Esophagus squamous epithelium (tissue), 5 donors: ENCODE measurements at places on chromosomes 1 and 21.

DNA sequence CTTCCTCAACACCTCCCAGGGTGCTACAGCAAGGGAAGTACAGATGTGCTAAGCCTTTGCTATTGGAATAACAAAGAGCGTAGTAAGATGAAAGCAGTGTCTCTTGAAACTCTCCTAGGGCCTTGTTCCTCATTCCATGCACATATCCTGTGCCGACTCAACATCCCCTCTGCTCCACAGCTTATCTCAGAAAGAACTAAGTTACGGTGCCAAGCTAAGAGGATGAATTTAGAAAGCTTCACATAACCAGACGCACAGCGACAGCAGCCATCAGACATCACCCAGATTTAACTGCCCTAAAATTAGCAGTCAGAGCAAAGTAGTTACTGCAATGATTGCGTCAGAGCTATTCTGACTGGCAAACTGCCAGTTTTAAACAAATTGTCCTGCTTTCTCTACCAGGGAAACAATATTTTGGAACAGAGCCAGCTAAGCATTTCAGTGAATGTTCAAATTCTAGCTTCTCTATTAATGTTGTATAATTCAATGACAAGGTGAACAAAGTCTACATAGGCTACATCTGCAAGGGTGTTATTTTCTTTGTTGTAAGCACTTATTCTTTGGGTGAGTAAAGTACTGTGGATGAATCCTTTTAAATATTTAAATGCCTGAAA lies 9.5 kb downstream of the SIPA1L2 start:
- DNase-seq: no peak
- no peaks in the 10 kb centered on the region for H3K36me3 ChIP-seq
- peaks cover 21% of the 10 kb centered on the region for H3K4me1 ChIP-seq
- H3K27me3 ChIP-seq: no peaks in the 10 kb centered on the region

DNA sequence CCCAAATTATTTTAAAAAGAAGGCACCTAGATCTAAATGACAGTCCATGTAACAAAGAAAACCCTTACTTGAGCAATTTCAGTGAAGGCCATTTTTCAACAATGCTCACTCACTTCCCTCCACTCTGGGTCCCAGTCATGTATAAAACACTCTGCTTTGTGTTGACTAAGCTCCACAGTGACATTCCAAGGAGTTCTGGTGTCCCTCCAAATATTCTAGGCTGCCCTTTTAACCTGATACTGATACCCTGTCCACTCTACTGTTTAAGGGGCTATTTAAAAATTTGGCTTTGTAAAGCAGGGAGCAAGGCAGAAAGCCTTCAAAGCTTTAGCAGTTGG lies 73.6 kb downstream of the GNG12 start:
- H3K4me1 ChIP-seq: peaks cover 2% of the 10 kb centered on the region
- H3K36me3 ChIP-seq: no peaks in the 10 kb centered on the region
- DNase-seq: no peak
- no peaks in the 10 kb centered on the region for H3K27me3 ChIP-seq
- no peak overlapping the region for H3K4me3 ChIP-seq

DNA sequence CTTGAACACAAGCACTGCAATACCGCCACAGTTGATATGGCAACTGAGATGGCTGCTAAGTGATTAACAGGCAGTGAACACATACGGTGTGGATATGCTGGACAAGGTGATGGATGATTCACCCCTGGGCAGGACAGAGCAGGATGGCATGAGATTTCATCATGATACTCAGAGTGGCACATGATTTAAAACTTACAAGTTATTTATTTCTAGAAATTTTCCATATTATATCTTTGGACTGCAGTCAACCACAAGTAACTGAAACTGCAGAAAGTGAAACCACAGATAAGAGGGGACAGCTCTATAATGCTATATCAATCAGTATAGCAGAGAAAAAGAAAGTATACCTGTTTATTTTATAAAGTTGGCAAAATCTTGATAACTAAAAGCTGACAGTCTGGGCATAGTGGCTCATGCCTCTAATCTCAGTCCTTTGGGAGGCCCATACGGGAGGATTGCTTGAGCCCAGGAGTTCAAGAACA lies 47.9 kb downstream of the PHACTR4 start:
- H3K4me1 ChIP-seq: no peaks in the 10 kb centered on the region
- peak overlapping the region; percentile 74 for H3K27ac ChIP-seq
- no peaks in the 10 kb centered on the region for H3K27me3 ChIP-seq
- no peaks in the 10 kb centered on the region for H3K36me3 ChIP-seq
- DNase-seq: no peak

GRCh38 chr1:10691740-10692125 lies 104.7 kb downstream of the CASZ1 start:
- peaks cover 50% of the 10 kb centered on the region for H3K4me1 ChIP-seq
- no peaks in the 10 kb centered on the region for H3K27me3 ChIP-seq
- H3K4me3 ChIP-seq: no peak overlapping the region
- no peaks in the 10 kb centered on the region for H3K36me3 ChIP-seq
- peak overlapping the region; percentile 92 for H3K27ac ChIP-seq

- no peaks in the 10 kb centered on the region for H3K36me3 ChIP-seq
- H3K4me1 ChIP-seq: no peaks in the 10 kb centered on the region
- H3K27me3 ChIP-seq: no peaks in the 10 kb centered on the region
- no peak for DNase-seq
- H3K27ac ChIP-seq: no peak overlapping the region
These were observed 26.2 kb downstream of the RGS7 start for GRCh38 chr1:241330619-241331327.

- no peak overlapping the region for H3K27ac ChIP-seq
- no peaks in the 10 kb centered on the region for H3K36me3 ChIP-seq
- no peaks in the 10 kb centered on the region for H3K27me3 ChIP-seq
- H3K4me3 ChIP-seq: no peak overlapping the region
These were observed 180.4 kb upstream of the KLHDC7A start for GRCh38 chr1:18300376-18300775.

DNA sequence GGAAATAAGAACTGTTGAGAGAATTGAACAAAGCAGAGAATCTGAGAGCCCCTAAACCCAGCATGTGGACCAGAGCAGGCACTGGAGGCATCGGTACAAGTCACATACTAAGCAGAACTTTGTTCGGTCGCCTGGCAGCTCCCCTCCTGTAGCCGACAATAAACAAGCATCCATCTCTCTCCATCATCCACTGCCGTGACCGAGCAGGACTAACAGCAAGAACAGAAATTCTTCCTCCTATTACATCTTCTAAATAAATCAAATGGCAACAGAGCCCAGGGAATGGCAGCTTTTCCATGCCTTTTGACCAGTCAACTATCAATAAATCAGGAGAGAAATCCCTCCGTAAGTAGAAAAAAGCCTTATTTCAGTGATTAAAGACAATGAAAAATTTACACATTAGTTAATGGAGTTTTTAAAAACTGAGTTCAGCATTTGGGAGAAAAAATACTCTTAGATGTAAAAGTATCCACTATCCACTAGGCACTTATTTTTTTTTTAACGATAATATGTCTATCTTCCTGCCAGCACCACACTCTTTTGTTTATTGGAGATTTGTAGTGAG lies 36.5 kb downstream of the PTPN14 start:
- no peak for DNase-seq
- no peak overlapping the region for H3K4me3 ChIP-seq
- H3K27ac ChIP-seq: no peak overlapping the region

DNA sequence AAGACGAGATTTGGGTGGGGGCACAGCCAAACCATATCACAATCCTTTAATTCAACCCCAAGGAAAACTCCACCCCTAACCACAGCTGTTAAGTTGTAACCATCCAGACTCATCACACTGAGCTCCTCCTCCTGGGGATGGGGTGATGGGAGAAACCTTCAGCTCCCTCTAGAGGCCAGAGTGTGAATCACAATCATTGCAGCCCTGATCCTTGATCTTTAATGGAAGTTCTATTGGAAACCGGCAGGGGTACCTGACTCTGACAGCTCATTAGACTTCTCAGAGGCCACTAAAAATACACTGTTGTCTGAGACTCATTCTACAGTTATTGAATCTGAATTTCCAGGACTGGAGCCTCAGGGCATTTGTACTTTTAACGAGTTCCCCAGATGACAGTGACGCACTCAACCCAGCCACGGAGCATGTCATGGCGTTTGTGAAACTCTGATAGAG lies 127.2 kb downstream of the IGSF21 start:
- no peak overlapping the region for H3K4me3 ChIP-seq
- H3K27ac ChIP-seq: no peak overlapping the region
- DNase-seq: no peak
- no peaks in the 10 kb centered on the region for H3K27me3 ChIP-seq

- no peak overlapping the region for H3K4me3 ChIP-seq
- no peak for DNase-seq
- H3K36me3 ChIP-seq: no peaks in the 10 kb centered on the region
- H3K27me3 ChIP-seq: no peaks in the 10 kb centered on the region
These were observed 31.4 kb upstream of the DEPDC1 start for GRCh38 chr1:68528243-68528642.

GRCh38 chr1:219465212-219466093 lies 147.5 kb downstream of the ZC3H11B start:
- H3K27ac ChIP-seq: no peak overlapping the region
- DNase-seq: no peak
- no peaks in the 10 kb centered on the region for H3K36me3 ChIP-seq

DNA sequence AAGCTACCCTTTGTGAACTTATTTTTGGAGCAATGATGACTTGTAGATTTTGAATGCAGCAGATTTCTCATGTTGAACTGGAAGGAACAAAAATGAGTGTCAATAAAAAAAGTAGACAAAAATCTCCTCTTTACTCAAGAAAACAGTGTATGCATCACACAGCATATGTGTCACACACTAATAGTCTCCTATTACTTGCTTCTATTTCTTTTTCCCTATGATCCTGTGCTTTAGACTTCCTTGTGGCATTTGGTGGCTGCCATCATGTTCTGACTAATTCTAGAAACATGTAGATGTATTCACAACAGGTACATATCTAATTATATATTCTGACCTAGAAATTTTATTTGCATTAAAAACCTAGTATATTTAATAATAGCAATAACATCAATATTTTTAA lies 14.3 kb downstream of the RC3H1 start:
- no peaks in the 10 kb centered on the region for H3K27me3 ChIP-seq
- no peaks in the 10 kb centered on the region for H3K36me3 ChIP-seq
- H3K27ac ChIP-seq: no peak overlapping the region
- peaks cover 21% of the 10 kb centered on the region for H3K4me1 ChIP-seq
- H3K4me3 ChIP-seq: no peak overlapping the region

DNA sequence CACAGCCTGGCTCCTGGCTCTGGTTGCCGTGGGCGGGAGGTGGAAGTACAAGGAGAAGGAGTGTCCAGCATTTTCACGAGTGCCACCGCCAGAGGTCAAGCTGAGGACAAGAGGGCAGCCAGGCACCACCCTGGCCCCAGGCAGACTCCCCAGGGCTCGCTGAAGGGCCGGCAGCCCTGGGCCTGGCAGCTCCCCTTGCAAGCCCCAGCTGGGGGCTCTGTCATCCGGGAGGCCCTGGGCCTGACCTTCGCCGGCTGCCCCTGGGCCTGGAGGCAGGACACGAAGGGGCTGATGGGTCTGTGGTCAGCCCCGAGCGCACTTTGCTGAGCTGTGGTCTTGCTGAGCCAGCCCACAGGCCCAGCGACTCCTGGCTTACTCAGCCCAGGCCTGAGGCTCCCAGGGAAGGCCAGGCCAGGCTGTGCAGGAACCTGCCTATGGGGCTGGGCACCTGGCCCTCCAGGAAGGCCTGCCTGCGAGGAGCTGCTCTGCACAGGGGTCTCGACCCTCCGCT lies 74.8 kb downstream of the MORN1 start:
- H3K27ac ChIP-seq: no peak overlapping the region
- no peak for DNase-seq
- no peak overlapping the region for H3K4me3 ChIP-seq

- H3K4me1 ChIP-seq: peaks cover 6% of the 10 kb centered on the region
- no peaks in the 10 kb centered on the region for H3K36me3 ChIP-seq
- no peak for DNase-seq
- no peak overlapping the region for H3K4me3 ChIP-seq
These were observed 8.7 kb upstream of the TTF2 start for GRCh38 chr1:117051224-117052064.

DNA sequence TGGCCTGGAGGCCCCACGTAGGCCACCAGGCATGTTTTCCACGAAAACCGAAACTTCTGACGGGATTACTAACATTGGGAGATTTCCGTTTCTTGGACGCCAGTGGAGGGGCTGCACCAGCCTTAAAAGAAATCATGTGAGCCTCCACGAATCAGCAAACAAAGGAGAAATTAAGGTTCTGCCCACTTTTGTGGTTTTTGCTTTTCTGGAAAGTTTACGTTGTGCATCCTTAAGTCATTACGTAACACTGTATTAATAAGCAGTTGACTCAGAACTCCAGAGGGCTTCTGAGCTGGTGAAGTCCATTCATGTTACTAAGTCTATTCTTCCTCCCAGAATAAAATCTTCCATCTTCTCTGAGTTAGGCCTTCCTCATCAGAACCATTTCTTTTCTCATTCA lies 168.5 kb downstream of the PSMG1 start:
- peak overlapping the region; percentile 13 for H3K27ac ChIP-seq
- peaks cover 27% of the 10 kb centered on the region for H3K4me1 ChIP-seq
- no peaks in the 10 kb centered on the region for H3K27me3 ChIP-seq
- H3K4me3 ChIP-seq: no peak overlapping the region
- no peaks in the 10 kb centered on the region for H3K36me3 ChIP-seq

GRCh38 chr1:26535201-26535600 lies 5.6 kb downstream of the RPS6KA1 start:
- H3K27me3 ChIP-seq: no peaks in the 10 kb centered on the region
- no peak overlapping the region for H3K4me3 ChIP-seq
- no peak overlapping the region for H3K27ac ChIP-seq
- no peak for DNase-seq
- no peaks in the 10 kb centered on the region for H3K36me3 ChIP-seq

DNA sequence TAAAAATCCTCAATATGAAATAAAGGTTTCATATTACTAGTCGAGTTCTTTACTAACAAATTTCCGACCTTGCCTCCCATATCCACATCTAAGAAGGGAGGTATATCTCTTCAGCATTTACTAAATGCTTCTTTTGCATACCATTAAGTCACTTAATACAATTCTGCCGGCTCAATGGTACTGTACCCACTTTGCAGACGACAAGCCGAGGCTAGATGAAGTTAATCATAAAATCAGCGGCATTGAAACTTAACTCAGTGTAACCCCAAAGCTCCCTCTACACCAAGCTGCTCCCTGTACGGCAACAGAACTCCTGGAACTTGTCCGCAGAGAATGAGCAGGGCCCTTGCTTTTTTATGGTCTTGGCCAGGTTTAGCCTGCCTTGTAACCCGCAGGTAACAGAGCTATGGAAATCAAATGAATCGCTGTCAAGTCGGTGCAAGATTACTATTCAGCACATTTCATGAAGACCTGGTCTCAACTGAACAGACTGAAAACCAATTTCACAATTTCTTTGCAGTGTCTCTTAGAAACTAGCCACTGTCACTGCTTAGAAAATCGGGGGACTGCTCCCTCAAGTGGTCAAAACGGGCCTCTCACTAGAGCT lies 738 bp downstream of the INTS7 start:
- DNase-seq: no peak
- peak overlapping the region; percentile 77 for H3K4me3 ChIP-seq
- H3K36me3 ChIP-seq: no peaks in the 10 kb centered on the region
- H3K27me3 ChIP-seq: no peaks in the 10 kb centered on the region
- peaks cover 65% of the 10 kb centered on the region for H3K4me1 ChIP-seq
